ENCODE measurements at places on chromosomes 5 and 9.
A peak's percentile ranks its signal among the peaks of the same experiment; 100 is the strongest.

GRCh38 chr5:156716591-156717380 lies 133.3 kb upstream of the PPP1R2B start:
- DNase-seq: no peak

- no peak for DNase-seq
These were observed 10.1 kb upstream of the LHX2 start for GRCh38 chr9:124001458-124001799.

DNA sequence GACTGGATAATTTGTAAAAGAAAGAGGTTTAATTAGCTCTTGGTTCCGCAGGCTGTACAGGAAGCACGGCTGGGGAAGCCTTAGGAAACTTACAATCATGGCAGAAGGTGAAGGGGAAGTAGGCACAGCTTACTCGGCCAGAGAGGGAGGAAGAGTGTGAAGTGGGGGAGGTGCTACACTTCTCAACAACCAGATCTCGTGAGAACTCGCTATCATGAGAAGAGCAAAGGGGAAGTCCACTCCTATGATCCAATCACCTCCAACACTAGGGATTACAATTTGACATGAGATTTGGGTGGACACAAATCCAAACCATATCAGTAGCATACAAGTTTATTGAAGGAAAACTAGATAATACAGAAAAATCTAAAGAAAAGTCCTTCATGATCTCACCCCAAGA lies 39.9 kb downstream of the NEURL1B start:
- DNase-seq: no peak

GRCh38 chr5:60738461-60738860 lies 38.5 kb upstream of the DEPDC1B start:
- no peak for DNase-seq

DNA sequence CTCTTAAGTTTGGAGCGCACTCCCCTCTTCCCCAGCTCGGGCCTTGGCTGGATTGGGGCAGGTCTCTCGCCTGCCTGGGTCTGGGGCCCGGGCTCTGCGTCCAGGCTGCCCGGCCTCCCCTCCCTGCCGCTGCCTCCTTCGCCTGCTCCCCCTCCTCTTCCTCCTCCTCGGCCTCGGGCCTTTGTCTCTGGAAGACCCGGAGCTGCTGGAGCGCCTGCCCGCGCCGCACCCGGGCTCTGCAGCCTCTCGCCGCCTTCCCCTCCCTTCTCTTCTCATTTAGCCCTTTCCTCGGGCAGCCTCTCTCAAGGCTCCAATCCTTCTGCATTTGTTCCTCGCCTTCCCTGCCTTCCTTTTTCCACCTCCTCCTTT lies 218.5 kb downstream of the C9orf50 start:
- DNase-seq: no peak

DNA sequence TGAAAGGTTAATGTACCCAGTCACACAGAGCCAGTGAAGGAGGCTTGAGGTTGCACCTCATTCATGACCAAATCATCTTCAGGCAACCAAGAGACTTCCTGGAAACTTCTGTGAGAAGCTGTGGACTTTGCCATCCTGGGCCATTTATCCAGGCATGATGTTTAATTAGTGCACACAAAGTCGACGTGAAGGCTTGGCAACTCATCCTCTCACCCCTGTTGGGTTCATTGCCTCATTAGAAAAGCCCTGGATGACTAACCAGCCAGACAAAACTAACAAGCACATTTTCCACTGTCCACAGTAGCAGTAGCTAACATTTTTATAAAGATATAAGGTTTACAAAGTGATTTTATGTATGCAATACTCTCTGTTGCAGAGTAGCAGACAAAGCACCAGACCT lies 65.7 kb upstream of the ZNF462 start:
- no peak for DNase-seq

DNA sequence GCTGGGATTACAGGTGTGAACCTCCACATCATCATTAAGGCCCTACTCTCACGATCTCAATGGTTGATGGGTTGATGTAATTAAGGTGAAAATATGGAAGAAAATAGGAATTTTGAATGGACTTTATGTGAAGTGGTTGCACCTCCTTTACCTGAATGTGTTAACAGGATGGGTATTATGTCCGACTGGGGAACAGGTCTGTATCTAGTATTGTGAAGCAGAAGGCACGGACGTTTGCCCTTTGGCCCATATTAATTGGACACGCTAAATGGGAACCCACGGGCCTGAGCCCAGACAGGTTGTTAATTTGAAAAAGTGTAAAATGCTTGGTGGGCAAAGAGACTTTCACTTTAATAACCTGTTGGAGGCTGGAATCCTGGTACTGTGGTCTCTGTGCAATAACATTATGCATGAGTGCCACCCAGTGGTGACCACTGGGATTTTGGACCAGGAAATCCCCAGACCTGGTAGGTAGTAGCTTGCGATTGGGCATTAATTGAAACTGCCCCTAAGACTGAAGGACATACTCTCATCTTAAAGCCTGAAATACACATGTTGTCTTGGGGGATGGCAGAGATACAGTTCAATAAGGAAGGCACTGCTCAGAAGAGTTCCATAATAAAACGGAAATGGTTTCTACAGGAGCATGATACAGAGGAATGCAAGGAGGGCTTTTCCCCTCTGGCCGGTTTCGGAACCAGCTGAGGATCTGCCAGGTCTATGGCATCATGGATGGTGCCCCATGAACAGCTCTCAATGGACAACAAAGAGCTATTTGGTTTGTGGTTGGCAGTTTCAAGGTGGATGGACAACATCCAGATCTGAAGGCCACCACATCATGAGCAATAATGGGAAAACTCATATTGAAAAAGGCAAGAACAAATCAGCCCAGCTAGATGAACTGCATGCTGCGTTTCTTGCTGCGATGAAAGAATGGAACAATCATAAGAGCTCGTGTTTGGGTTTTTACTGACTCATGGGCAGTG lies 26.2 kb upstream of the BICD2 start:
- peak; percentile 30 for DNase-seq

DNA sequence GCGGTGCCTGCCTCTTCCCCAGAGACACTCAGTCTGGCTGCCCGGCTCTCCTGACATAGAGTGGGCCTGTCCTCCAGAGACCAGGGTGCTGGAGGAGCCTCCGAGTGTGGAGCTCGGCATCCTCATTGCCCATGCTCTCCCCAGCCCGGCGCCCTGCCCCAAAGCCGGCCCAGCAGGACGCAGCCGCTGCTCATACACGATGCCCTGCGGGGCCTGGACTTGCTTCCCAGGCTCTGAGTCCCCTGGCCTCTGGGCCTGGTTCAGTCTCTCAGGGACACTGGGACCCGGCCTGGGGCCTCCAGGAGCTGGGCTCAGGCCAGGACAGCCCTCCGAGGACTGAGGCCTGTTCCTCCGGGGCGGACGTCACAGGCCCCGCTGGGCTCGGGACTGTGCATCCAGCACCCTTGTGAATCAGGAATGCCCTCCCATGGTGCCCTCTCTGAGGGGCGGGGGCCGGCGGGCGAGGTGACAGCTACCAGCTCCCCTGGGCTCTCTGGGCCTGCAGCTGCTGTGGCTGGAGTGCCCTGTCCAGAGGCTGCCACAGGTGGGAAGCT lies 23.2 kb downstream of the TPPP start:
- no peak for DNase-seq

GRCh38 chr5:110853267-110853666 lies 114.5 kb downstream of the SLC25A46 start:
- DNase-seq: no peak

DNA sequence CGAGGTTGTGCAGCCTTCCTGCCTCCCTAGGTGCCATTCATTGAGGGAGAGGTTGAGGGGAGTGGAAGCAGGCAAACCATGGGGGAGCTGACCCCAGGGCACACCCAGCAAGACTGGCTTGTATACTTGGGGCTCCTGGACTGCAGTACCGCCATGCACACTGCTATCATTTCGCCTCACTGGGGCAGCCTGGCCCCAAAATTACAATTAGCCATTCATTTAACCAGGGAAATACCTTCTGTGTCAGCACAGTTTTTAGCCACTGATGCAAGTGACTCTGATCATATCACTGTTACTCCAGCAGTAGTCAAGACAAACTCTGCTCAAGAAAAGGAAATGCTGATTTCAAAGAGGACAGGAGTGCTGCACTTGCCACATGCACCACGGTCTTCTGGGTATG lies 109.7 kb downstream of the TRIO start:
- DNase-seq: no peak

DNA sequence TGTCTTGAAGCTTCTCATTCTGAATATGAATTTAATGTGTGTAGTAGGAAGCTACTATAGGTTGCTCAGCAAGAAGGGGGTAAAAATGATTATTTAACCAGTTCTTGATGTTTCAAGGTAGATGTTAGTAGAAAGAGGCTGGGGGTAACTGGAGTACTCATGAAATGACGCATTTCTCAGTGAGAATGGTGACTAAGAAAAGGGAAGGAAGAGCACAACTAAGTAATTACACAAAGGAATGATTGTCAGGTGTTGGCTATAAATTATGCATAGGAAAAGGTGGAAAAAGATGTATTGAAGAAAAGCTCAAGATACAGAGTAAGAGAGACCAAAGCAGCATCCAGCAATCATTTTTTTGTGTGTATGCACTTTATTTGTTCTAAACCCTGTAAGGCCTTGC lies 1.4 kb upstream of the PSIP1 start:
- no peak for DNase-seq

GRCh38 chr5:172762214-172763119 lies 8.5 kb downstream of the DUSP1 start:
- no peak for DNase-seq

GRCh38 chr9:89357331-89358197 lies 39.3 kb downstream of the SECISBP2 start:
- no peak for DNase-seq

- no peak for DNase-seq
These were observed 197.9 kb downstream of the CACNA1B start for GRCh38 chr9:138075496-138075895.

DNA sequence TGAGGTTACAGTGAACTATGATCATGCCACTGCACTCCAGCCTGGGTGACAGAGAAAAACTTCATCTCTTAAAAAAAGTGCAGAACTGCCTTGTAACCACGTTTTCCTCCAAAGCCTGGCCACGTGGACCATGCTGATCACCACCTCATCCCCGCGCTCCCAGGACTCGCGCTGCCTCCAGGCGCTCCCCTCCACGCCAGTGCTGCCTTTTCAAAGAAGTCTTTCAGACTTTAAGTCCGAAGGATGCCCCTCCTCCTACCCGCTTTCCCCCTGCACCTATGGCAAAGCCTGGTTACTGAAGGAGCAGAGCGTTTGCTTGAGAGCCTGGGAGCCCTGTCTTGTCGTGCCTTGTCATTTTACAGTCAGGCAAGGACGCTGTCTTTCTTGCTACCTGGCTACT lies 43.8 kb downstream of the HABP4 start:
- no peak for DNase-seq

DNA sequence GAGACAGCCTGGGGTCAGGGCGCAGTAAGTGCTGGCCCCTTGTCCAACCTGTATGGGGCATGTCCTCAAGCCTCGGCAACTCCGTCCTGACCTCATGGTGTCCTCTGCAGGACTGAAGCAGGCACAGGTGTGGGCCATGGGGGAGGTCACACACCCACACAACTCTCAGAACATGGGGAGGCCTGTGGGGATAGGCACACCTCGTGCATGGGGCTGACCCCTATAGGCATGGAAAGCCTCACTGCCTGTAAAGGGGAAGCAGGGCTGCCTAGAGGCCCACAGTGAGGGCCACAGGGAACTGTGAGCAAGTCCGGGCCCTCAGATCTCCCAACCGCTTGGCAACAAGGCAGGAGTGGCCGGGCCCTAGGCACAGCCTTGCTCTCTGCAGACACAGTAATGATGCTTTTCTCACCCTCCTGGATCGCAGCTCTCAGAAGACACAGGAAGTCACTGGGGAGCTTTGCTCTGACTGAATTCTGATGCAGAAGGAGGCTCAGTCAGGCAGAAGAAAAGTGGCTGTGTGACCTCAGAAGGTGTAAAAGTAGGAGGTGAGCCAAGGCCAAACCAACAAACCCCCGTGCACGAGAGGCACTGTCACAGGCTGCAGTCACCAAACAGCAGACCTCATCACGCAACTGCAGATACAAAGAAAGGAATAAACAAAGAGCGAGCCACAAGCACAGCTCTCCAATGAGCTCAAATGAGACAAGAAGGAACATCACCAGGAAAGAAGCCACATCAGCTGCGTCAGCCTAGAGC lies 5.4 kb downstream of the IPPK start:
- DNase-seq: no peak

GRCh38 chr9:8570776-8571175 lies 771.2 kb upstream of the DMAC1 start:
- no peak for DNase-seq

DNA sequence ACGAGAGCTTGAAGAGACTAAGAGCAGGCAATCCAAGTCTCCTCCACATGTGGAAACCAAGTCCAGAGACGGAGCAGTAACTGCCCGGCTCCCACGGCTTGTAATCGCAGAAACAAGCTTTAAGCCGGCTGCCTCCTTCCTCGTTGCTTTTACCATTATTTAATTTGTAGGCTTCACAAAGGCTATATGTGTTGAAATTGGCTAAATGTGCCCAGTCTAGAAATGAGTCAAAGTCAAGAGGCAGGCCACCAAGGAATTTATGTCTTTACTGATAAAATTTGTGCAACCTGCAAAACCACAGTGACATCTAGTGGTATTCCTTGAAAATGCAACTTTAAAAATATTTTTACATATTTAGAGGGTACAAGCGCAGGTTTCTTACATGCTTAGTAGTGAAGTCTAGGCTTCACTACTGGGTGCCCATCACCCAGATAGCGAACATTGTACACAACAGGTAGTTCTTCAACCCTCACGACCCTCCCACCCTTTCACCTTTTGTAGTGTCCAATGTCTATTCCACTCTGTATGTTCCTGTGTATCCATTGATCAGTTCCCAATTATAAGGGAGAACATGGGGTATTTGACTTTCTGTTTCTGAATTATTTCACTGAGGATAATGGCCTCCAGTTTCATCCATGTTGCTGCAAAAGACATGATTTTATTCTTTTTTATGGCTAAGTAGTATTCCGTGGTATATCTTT lies 33.5 kb upstream of the EBF1 start:
- peak; percentile 60 for DNase-seq

GRCh38 chr9:8943392-8943791 lies 1143.8 kb upstream of the DMAC1 start:
- no peak for DNase-seq

Data from AG09319 (cell line).